ENCODE measurements at places on chromosomes 7 and 10.
A peak's percentile ranks its signal among the peaks of the same experiment; 100 is the strongest.

DNA sequence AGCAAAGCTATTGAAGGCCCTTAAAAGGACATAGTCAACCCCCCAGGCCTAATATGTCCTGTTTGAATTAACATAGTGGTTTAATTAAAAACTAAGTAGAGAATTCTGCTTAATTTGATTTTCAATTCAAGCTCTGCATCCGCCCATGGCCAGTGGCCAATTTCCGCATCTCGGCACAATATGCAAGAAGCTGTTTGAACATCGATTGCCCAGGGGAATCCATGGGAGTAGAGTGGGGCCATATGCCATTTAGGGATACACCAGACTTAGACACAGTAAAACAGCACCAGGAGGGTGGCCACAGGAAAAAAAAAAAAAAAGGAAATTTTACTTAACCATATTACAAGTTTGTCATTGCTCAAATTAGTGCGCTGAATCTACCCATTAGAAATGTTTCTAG is 100.4 kb downstream of the LMBR1 start:
- DNase-seq: no peak

GRCh38 chr7:45660901-45661211 is 86.7 kb downstream of the ADCY1 start:
- DNase-seq: no peak

- DNase-seq: no peak
Observed at GRCh38 chr7:152902054-152902453, 142.5 kb downstream of the ACTR3B start.

GRCh38 chr10:117345143-117345542 is 30.1 kb downstream of the PDZD8 start:
- no peak for DNase-seq

DNA sequence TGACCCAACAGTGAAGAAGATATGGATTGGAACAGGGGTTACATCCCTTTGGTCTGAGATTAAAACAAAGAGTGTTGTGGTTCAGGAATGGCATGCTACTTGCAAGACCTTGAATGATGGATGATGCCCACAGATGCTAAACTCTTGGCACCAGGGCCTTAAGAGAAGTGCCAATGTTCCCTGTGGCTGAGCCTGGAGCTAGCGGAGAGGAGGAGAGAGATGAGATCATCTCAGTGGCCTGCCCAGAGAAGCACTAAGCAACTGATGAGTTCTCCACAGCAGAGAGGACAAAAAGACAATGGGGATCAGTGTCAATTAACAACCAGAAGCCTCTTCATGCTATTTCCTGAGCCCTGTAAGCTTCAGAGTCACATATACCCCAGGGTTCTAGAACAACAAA is 97.8 kb downstream of the ELAPOR2 start:
- no peak for DNase-seq

DNA sequence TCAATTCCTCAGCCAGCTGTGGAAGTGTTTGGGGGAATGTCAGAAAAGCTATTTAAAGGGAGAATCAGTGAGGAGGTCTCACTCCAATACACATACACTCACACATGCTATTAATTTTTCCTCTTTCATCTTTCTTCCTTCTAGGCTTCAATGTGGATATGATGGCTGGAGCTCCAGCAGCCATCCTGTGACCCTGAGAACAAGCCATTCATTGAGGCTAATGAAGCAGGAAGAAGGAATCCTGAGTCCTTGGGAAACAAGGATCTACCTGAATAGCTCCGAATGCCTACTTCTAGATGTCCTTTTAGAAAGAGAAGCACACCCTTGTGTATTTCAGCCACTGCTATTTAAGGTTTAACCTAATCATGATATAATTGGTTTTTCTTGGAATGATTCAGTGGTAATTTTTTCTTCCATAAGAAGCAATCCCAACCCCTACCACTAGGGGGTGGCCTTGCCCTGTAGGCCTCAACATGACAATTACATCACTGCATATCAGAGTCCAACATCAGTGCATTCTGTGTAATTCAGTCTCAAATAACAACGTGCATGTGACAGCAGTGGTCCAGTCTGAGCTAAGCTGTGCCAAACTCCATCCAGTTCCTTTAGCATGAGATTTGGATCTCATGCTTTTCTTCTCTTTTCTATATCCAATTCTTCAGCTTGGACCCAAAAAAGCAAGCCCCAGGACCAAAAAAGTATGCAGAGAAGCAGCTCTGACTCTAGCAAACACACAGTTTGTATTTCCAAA is 85.3 kb upstream of the ANKRD1 start:
- peak; percentile 79 for DNase-seq

- no peak for DNase-seq
Observed at GRCh38 chr7:37018954-37019353, 294.7 kb upstream of the AOAH start.

- no peak for DNase-seq
Observed at GRCh38 chr7:24730018-24730369, 27.3 kb downstream of the GSDME start.

DNA sequence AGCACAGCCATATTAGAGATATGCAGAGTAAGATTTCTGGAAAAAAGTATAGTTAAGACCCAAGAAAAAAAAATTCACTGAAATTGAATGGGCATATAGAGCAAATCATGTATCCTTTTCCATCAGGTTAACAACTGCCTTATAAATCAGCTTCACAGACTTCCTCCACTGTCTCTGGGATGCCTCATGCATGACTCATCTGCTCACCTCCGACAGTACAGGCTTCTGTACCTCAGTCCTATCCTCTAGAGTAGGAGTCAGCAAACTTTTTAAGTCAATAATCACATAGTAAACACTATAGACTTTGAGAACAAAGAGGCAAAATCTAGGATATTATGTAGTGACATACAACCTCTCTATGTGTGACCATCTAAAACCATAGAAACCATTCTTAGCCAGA is 211.6 kb upstream of the SP8 start:
- DNase-seq: no peak

- no peak for DNase-seq
Observed at GRCh38 chr7:45563941-45564461, 10.2 kb upstream of the ADCY1 start.

DNA sequence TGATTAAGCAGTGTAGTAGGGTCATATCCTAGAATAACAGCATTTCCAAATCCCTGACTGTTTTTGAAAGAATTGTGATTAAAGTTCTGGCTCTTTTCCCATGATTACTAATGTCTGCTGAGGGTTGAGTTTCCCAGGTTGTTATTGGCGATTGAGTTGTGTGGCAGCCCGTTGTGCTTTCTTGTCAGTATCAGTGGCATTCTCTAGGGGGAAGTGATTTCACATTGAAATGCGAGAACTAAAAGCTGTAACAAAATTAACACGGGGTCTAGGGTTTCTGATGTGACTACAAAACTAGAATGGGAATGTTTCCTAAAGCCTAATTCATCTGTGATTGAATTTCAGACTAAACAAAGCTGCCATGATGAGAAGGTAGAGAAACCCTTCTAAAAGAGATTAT is 349.4 kb downstream of the EXOC4 start:
- no peak for DNase-seq

DNA sequence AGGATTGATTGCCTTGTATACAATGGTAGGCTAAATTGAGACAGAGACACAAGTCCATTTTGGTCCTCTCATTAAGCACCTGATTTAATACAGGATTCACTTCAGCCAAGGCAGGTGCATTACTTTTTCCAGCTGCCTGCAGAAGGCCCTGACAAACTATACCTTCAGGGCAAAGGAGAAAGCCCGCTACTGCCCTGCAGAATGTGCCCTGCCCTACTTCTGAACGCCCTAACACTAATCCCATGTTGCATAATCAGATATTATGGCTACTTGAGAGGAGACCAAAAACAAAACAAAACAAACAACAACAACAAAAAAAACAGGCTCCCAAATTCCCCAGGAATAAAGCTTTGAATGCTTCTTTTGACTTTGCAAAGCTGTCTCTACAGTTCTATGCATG is 116.9 kb upstream of the ABI1 start:
- DNase-seq: no peak

DNA sequence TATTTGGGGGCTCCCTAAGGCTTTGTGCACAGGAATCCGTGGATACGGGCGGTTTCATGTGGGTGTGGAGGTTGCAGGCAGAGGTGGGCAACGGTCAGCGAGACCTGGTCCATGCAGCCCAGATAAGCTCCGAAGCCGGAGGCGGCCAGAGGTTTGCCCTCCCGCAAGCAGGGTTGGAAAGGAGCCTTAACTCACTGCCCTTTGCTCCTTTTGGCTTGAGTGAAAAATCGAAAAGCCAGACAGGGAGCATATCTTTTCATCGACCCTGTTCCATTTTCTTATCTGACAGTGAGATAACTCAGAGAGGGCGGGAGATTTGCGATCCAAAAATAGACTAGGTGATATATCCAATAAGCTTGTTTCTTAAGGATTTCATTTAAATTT is 1.5 kb downstream of the GRM3 start:
- no peak for DNase-seq

DNA sequence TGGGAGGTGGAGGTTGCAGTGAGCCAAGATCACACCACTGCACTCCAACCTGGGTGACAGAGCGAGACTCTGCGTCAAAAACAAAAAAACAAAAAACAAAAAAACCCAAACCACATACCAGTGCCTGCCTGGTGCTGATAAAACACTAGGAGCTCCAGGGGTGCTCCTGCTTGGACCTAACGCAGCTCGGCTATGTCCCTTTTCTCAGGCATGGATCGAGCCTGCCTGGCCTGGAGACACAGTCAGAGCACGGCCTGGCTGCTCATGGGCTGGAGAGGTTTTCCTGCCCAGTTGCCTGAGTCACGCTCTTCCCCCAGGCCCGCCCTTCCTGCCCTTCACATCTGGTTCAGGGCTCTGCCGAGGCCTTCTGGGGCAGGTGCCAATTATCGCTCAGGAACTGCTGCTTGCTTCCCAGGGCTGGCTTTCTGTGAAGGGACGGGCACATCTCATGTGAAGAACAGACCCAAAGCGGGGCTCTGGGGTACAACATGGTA is 12.6 kb upstream of the NPFFR1 start:
- DNase-seq: peak; percentile 89

DNA sequence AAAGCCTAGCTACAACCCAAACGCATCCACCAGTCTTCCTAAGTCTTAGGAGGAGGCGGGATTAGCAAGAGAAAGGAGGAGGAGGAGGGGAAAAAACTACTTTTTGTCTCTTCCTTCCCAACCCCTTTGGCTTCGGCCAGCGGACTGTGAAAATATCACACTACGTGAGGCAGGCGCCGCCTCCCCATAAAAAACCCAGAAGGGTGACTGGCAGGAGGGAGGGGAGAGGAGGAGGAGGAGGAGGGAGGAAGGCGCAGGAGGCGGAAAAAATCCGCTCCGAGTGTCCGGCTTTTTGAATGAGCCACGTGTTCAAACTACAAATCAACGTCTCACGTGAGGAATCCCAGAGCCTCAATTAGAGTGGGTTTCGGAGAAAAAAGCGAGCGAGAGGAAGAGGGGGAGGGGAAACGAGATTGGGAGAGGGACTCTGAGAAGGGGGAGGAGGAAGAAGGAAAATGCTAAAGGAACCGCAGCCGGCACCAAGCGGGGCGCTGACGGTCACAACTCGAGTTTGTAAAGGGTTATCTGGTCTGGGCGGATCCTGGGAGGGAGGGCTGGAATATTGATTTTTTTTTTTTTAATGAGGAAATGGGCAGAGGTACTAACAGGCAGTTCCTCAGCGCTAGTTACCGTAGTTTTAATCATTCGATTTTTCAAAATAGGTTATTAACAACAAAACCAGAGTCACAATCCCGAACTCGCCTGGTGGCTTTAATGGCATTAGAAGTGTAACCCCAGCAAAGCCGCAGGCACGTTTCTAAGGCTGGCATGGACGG is at the start of gene IGF2BP3:
TSS of gene IGF2BP3 (minus strand) at position 162 of the 776 bp plus-strand sequence. CDS start 381 bp downstream, outside the sequence.
- peak; percentile 57 for DNase-seq

- DNase-seq: no peak
Observed at GRCh38 chr7:70307544-70308106, 709.4 kb downstream of the AUTS2 start.

GRCh38 chr7:87116315-87116714 is 35.9 kb upstream of the DMTF1 start:
- no peak for DNase-seq

DNA sequence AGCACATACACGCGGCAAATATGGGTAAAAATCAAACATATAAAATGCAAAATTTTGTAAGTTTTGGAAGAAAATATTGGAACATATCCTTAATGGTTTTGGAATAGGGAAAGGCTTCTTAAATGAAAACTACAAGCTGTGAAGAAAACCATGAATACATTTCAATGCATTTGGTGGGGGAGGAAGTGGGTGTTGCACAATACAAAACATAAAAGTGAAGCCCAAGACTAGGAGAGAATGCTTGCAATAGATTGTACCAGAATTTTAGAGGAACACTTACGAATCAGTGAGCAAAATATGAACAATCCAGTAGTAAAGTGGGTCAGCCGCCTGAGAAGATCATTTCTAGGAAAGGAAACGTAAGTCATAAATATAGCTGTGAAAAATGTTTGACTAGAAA is 322.6 kb upstream of the MKI67 start:
- no peak for DNase-seq

GRCh38 chr7:125661-126060 is 66.7 kb upstream of the FAM20C start:
- DNase-seq: no peak

GRCh38 chr10:75531571-75532031 is 100.2 kb downstream of the LRMDA start:
- no peak for DNase-seq

GRCh38 chr10:117360994-117361667 is 14.1 kb downstream of the PDZD8 start:
- no peak for DNase-seq

DNA sequence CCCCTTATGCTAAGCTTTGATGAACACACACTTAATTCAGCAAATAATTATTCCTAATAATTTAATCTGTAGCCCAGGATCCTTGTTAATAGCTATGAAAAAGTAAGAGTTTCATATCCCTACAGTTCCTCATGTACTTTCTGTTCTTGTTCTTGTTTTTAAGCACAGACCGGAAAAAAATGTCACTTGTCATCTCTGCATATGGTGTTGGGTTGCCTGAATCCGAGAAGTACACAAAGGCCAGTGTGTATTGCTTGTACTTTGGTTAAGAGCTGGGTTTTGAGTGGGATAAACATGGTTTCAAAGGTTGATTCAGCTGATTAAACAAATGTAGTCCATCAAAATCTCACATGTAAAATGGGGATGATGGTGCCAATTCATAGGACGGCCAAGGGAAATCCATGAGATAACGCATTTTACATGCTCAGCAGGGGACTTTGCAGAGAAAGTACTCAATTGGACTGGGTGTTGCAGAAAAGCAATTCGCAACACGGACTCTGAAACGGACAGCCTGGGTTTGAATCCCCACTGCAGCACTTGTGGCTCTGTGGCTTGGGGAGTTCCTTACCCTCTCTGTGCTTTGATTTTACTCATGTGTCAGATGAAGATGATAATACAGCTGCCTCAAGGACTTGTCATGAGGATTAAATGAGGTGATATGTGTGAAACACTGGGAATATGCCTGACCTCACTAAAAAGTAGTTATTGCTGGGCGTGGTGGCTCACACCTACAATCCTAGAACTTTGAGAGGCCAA is 71.7 kb downstream of the MAP3K8 start:
- peak; percentile 72 for DNase-seq

- no peak for DNase-seq
Observed at GRCh38 chr7:158050978-158051651, 536.5 kb downstream of the PTPRN2 start.
